Epithelial cell of esophagus (primary cell): ENCODE measurements at places on chromosomes 2 and 18.

- DNase-seq: peak; percentile 69
Measured at GRCh38 chr2:109545828-109546713, 67.7 kb downstream of the SEPTIN10 start.

- DNase-seq: no peak
Measured at GRCh38 chr2:152555048-152555447, 162.2 kb downstream of the PRPF40A start.

- DNase-seq: no peak
Measured at GRCh38 chr2:10374362-10374943, 71.7 kb downstream of the HPCAL1 start.

DNA sequence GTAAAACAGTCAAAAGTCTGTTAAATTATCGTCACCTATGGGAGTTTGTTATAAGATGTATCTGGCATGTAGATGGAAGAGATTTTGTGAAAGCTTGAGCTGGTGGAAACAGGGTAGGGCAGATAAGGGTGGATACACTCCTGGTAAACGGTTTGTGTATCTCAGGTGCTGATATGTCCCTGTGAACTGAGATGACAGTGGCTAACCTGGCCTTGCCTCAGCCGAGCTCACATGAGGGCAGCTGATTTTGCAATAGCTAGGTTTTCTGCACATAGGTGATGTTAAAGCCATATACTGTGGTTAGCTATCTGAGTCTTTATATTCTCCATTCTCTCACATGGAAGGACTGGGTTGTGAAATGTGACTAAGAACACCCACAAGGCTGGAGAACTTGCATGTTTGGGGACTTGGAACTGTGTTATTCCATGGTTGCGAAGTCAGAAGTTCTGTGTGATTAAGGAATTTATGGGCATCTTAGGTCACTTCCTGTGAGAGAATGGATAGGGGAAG lies 205.1 kb downstream of the TPGS2 start:
- no peak for DNase-seq

DNA sequence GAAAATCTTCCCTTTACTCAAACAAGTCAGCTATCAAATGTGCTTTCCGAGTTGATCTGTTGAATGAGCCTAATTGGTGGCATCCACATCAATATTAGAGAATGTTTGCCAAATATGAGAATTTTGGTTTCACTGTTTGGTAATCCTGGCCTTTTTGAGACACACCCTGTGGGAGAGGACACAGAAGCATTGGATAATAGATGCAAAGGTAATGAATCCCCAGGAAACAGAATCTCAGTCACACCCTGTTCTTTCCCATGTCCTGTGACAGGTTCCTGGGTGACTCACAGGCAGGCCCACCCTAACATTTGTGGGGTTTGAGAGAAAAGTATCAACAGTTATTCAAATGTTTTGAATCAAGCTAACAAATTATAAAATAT lies 99.8 kb upstream of the PELI1 start:
- peak; percentile 88 for DNase-seq

- DNase-seq: peak; percentile 89
Measured at GRCh38 chr2:174059178-174059883, 94.2 kb upstream of the SP3 start.

DNA sequence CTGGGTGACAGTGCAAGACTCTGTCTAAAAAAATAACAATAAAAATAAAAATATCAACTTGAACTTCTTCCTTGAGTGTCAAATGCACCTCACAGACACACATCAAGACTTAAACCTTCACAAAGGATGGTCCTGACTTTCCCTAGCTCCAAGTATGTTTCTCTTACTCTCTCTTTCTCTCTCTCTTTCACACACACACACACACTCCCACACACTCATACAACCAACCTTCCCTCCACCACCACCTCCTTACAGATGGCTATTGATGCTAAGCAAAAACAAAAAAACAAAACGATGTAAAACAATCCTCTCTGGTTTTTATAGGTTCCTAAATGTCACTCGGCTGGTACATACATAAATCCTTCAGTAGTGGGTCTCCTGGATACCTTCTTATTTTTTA lies 67.4 kb upstream of the ACVR2A start:
- DNase-seq: no peak

DNA sequence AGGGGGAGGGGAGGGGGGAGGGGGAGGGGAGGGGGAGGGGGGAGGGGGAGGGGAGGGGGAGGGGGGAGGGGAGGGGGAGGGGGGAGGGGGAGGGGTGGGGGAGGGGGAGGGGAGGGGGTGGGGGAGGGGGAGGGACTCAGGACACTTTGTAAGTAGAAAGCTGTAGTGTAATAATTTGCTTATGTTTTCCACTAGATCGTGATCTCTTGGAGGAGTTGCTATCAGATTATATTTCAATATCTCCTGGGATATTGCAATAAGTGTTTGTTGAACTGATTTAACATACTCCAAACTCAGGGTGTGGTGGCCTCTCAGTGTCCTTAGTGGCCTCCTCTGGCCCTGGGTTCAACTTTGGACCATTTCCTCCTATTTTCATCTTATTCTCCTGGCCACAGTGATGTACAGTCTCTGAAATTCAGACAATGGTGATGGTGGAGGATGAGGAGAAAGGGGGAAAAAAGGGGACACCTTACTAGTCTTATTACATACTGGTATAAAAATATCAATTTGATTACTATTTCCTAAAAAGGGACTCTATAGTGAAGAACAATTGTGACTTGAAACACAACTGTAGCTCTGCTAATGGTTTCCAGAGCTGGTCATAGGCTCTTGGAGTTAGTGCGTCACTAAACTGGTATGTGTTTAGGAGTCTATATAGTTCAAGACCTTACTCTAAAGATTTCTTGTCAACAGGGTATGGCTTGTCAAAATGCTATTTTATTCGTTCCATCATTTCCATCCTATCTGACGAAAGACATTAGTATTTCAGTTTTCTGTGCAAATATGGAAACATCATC lies 89.6 kb downstream of the DDX1 start:
- DNase-seq: no peak

DNA sequence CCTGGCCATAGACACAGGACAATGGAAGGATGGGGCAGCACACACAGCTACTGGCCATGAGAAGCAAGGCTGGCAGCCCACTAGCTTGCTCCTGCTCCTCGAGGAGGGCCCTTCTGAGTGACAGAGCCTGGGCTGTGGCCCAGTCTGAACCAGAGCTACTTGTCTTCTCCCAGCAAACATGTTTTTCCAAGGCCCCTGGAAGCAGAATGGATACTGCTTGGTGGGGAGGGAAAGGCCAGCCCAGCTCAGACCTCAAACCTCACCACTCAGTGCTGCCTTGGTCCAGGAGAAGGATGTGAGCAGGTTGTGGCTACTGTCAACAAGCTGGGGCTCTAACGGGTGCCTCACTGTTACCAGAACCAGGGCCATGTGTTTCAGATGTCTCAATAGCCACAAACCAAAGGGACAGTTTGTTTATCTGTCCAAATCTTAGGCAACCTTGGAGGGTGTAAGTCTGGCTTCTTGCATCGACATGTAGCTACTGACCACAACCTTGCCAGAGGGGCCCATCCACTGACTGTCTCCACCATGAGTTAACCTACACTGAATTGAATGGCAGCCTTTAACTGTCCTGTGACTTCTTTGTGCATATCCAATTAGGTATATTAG lies 98.6 kb downstream of the TGFA start:
- DNase-seq: no peak

DNA sequence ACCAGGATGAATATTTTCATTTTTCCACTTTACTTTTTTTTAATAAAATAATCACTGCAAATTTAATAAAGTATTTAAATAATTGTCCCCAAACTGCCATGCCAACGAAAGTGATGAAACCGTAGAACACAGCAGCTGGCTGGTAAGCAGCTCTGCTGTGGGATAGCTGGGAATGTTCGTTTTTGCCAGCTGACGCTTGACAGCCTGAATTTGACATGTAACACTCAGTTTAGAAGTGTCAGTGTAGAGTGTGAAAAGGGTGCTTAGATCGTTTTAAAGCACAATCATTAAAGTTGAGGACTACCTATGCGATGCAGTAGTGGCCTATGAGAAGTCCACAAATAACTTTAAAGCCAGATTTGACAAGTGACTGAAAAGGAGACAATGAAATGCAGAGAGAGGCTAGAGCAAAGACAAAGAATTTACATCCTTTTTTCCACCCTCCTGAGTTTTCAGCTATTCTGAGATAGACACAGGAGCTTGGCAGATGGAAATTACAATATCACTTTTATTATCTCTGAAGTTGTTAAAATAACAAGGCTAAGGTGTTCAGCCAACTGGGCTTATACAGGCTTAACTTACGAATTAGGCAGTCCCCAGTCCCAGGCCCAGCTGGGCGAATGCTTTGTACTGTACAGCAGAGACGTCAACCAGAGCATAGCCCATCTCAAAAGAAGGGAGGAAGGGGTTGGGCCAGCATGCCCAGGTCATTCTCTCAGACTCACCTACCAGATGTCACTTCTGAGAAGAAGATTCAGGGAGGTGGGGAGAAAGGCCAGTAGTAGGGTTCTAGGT lies 31.9 kb upstream of the SLC1A4 start:
- DNase-seq: no peak

- DNase-seq: no peak
Measured at GRCh38 chr2:198930170-198930569, 527.6 kb downstream of the SATB2 start.

DNA sequence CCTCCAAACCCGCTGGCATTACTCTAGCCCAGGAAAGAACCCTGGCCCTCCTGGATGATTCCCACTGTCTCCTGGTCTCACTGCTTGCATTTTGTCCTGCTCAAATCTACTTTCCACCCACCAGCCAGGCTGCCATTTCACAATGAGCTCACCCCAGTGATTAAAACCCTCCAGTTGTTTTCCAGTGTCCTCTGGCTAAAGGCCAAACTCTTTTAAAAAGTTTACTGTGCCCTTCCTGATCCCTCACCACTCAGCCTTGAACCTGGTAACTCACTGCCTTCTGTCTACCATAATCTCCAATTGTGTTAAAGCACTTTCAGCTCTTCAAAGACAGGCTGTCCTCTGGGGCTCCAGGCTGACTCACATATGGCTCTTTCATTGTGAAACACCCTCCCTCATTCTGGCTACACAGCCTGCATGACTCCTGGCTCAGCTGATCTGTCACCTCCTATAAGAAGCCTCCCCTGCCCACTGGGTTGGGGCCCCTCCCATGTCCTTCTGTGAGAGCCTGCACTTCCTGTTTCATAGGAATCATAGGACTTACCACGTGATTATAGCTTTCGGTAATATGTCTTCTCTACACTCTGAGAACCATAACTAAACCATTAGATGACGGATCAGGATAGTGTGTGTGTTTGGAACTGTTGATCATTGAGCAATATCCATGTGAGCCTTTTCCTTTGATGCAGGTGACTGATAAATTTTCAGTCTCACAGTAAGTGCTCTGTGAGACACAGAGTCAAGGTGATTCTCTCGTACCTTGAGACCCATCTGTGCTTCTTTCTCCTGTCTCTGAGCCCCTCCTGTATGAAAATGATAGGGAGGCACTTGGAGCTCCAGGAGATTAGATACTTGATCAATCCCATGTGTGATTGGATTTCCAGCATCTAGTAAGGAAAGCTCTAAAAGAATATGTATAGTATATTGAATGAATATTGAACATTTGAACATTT lies 590.8 kb upstream of the ID2 start:
- DNase-seq: peak; percentile 65

DNA sequence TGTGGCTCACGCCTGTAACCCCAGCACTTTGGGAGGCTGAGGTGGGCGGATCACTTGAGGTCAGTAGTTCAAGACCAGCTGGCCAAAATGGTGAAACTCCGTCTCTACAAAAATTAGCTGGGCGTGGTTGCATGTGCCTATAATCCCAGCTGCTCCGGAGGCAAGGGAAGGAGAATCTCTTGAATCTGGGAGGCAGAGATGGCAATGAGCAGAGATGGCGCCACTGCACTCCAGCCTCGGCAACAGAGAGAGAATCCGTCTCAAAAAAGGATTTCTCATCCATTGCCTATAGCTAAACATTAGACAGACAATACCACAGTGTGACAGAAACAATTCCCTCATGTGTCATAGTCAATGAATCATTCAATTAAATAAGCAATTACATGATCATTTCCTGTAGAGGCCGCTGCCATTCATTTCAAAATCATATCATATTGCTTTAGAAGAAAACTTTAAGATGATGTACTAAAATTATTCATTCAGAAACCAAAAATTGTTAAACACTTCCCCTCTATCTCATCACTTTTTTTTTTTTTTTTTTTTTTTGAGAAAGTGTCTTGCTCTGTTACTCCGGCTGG lies 69.5 kb upstream of the TGIF1 start:
- DNase-seq: peak; percentile 84

GRCh38 chr2:156704132-156704531 lies 268.0 kb downstream of the GPD2 start:
- no peak for DNase-seq
